Activated CD4-positive, alpha-beta T cell treated with anti-CD3 and anti-CD28 coated beads, Interleukin-2, amount 50 U/mL, for 4 hours (primary cell): ENCODE measurements at places on chromosomes 12 and 14.

- DNase-seq, result no peak
These were observed 19.1 kb upstream of the PLA2G1B start for GRCh38 chr12:120346681-120347080.

DNA sequence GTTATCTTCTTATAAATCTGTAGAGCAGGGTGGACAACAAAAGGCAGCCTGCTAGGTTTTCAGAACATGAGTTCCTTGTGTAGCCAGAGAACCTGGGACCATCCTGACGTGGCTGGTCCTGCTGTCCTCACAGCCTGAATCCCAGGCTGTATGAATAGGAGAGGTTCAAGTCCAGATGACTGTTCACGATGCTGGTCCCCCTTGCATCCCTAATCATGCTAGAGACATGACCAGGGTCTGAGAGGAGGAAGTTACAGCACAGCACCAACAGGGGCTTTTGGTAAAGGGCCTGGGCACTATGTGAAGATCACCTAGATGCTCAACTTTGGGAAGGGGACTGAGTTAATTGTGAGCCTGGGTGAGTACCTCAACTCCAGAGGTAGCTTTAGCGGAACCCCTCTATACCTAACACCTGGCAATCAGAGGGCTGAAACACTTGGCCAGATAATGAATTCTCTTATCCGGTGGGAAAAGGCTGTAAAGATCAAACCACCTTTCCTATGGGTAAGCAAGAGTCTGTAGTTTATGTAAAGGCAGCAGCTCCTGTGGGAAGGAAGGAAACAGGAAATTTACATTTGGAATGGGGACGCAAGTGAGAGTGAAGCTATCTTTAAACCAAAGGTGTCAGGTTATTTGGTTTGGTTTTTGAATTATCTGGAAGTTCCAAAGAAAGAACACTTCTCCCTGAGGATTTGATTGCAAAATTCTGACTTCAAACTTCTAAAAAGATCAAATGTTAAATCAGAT is 112.8 kb downstream of the DAD1 start:
- DNase-seq, result no peak

- DNase-seq, result no peak
These were observed 6.2 kb downstream of the WNT10B start for GRCh38 chr12:48965298-48965838.

- DNase-seq, result no peak
These were observed 247.5 kb downstream of the SLC16A7 start for GRCh38 chr12:59843260-59843843.

GRCh38 chr12:54184024-54184805 is 4.6 kb downstream of the SMUG1 start:
- DNase-seq, result no peak

DNA sequence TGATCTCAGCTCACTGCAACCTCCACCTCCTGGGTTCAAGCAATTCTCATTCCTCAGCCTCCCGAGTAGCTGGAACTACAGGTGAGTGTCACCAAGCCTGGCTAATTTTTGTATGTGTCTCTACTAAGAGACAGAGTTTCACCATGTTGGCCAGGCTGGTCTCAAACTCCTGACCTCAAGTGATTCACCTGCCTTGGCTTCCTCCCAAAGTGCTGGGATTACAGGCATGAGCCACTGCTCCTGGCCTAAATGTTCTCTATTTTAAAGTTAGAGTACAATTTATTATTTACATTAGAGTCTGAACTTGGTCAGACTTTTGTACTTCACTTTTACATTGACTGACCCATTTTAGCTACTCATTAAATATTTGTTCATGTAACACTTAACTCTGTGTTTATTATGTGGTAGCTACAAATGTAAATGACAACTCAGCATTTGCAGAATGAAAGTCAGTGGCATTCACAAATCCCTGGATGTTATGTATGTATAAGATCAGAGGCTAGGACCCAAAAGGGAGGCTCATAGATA is 409.6 kb downstream of the APAF1 start:
- DNase-seq, result no peak

GRCh38 chr12:96302687-96303310 is 97.4 kb downstream of the CDK17 start:
- DNase-seq, result no peak

GRCh38 chr12:120874547-120875245 is 29.5 kb downstream of the SPPL3 start:
- no peak for DNase-seq

- no peak for DNase-seq
These were observed 91.3 kb upstream of the CEP83 start for GRCh38 chr12:94550964-94551363.

DNA sequence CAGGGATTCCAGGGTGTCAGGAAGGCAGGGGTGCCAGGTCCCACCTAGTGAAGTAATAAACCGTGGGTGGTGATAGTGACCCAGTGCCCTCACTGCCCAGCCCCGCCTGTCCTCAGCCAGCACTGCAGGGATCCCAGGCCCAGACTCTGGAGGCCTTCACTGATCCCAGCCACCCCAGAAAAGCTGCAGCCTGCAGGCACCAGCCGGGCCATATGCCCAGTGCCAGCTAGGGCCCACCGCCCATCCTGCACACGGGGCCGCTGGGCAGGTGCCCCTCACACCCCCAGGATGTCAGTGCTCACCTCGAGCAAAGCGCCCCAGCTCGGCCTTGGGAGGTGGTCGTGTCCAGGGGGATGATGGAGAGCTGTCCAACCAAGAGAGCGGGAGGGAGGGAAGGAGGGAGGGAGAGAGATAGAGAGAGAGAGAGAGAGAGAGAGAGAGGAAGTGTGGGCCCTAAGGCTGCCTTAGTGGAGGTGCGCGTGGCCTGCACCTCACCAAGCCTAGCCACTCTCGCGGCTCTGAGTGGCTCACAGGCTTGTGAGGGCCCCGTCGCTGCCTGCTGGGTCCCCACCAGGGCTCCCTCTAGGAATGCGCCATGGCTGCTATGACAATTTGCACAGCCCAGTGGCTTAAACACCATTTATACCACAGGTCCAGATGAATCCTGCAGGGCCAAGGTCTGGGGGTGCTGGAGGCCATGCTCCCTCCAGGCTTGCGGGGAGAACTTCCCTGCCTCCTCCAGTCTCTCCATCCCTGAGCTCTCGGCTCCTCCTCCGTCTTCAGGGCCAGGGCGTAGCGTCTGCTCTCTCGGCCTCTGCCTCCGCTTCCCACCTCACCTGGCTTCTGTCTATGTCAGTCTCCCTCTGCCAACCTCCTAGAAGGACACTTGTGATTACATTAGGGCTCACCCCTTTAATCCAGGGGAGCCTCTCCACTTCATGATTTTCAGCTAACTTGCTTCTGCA is 401.0 kb downstream of the TMEM121 start:
- no peak for DNase-seq

GRCh38 chr14:39558525-39558924 is 126.3 kb upstream of the FBXO33 start:
- DNase-seq, result no peak

- no peak for DNase-seq
These were observed 25.8 kb upstream of the TMCC3 start for GRCh38 chr12:94676031-94676641.
